ENCODE measurements at places on chromosomes 12 and 14. TPM values are rescaled to one million over a fixed set of nuclear protein-coding genes. Genes with fewer than 3 reads are reported as not detected.
A peak's percentile ranks its signal among the peaks of the same experiment; 100 is the strongest.

DNA sequence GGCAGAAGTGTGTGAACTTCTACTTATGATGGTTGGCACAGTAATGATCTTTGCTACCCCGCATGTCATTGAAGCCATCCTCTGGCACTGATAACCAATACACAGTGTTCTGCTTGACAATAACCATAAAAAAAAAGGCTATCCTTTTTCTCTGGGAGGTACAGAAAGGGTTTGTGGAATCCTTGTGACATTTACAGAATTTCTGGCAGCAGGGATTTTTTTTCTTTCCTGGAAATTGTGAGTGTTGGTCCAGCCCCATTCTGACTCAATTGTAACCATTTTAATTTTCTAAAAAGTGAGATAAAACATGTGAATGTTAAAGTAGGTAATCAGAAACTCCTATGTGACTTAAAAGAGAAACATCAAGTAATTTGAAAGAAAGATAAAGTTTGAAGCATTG, 943.8 kb downstream of the TMTC2 start:
- H3K27me3 ChIP-seq: no peaks in the 10 kb centered on the region
- H3K36me3 ChIP-seq: no peaks in the 10 kb centered on the region
- H3K4me1 ChIP-seq: no peaks in the 10 kb centered on the region
- no peak overlapping the region for H3K4me3 ChIP-seq
- H3K27ac ChIP-seq: no peak overlapping the region

- no peak for DNase-seq
- H3K4me1 ChIP-seq: no peaks in the 10 kb centered on the region
- no peak overlapping the region for H3K27ac ChIP-seq
- no peak overlapping the region for H3K4me3 ChIP-seq
- no peaks in the 10 kb centered on the region for H3K36me3 ChIP-seq
Observed at GRCh38 chr12:10400829-10401228, 8.7 kb downstream of the KLRC4 start.

DNA sequence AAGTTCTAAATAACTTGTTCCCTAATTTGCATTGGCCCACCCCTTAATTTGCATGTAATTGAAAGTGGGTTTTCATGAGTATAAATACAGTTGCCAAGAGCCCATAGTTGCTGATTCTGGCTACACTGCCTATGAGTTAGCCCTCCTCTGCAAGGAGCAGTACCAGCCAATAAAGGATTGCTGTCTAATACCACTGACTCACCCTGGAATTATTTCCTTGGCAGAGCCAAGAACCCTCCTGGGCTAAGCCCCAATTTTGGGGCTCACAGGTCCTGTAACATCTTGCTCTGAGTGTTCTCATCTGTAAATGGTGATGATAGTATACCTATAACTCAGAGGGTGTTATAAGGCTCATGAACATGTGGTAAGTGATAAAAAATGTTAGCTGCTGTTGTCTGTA, 6.8 kb downstream of the TTC8 start:
- H3K27me3 ChIP-seq: no peaks in the 10 kb centered on the region
- DNase-seq: peak; percentile 90
- peaks cover 21% of the 10 kb centered on the region for H3K4me1 ChIP-seq
- H3K36me3 ChIP-seq: no peaks in the 10 kb centered on the region
- H3K4me3 ChIP-seq: no peak overlapping the region

DNA sequence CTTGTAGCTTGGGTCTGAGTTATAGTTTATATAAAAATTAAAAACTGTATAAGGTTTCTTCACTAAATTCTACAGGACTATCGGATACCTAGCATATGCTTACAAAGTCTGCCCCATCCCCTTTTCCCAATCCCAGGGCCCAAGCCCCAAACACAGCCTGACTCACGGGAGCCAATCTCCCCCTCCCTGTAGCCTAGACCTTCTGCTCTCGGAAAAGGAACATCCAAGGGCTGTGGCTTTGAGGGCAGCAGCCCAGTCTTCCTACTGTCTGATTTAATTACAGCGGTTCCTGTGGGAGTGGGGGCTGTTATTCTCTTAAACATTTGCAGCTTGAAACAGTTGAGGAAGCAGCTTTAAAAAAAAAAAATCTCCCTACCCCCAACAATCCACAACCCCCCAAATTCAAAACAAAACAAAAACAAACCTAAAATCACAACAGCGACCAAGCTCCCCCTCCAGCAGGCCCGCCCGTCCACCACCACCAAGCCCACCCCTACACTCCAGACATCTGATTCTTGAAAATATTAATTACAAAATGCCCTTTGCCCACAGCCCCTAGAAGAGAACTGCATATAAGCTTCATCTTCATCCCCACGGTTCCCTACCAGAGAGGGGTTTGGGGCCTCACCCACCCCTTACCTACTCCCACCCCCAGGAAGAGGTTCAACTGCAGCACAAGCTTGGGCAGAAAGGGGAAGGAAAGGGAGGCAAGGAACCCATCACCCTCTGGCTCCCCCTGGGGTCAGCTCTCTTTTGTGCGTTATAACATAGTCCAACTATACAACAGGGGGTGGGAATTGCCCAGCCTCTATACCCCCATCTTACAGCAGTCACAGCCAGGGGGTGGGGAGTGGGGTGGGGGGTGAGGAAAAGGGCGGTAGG, 1.1 kb upstream of the PRKAG1 start:
- peak overlapping the region; percentile 96 for H3K27ac ChIP-seq
- no peaks in the 10 kb centered on the region for H3K4me1 ChIP-seq
- peaks cover 11% of the 10 kb centered on the region for H3K36me3 ChIP-seq

KIAA0586 gene
- 18.9 TPM for polyA plus RNA-seq

Data from fibroblast of lung (primary cell).